ENCODE measurements at places on chromosomes 13 and 19.
A peak's percentile ranks its signal among the peaks of the same experiment; 100 is the strongest.

- DNase-seq = no peak
Measured at GRCh38 chr19:4456476-4456842, 1.1 kb downstream of the UBXN6 start.

DNA sequence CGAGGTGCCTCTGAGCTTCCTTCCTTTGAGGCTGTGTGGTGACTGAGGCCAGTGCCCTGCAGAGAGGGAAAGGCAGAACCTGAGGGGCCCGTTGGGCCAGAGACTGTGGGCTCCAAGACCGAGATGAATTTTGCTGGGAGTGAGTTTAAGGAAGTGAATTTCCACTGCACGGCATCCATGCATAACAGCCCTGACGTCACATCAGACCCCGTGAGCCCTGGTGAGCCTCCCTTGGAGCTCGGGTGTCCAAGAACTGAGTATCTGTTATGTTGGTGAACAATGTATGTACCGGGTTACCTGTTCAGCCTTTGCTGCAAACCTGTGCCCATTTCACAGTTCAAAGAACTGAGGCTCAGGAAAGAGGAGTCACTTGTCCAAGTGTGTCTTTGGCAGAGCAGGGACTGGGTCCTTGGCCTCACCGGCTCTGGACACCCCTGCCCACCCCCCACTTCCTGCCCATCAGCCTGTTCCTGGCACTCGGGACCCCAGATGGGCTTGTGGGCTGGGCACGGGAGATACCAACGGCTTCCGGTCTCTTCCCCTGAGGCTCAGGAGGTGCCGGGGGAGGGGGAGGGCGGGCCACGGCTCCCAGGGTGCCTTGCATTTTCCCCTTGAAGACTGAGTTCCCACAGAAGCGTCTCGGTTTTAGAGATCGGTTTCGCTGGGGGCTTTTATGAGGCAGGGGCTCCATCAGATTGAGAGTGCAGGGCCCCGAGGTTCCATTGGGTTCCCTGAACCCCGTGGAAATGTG, 33.7 kb downstream of the NFILZ start:
- no peak for DNase-seq

GRCh38 chr19:55494172-55494761, 6.0 kb downstream of the SSC5D start:
- no peak for DNase-seq

DNA sequence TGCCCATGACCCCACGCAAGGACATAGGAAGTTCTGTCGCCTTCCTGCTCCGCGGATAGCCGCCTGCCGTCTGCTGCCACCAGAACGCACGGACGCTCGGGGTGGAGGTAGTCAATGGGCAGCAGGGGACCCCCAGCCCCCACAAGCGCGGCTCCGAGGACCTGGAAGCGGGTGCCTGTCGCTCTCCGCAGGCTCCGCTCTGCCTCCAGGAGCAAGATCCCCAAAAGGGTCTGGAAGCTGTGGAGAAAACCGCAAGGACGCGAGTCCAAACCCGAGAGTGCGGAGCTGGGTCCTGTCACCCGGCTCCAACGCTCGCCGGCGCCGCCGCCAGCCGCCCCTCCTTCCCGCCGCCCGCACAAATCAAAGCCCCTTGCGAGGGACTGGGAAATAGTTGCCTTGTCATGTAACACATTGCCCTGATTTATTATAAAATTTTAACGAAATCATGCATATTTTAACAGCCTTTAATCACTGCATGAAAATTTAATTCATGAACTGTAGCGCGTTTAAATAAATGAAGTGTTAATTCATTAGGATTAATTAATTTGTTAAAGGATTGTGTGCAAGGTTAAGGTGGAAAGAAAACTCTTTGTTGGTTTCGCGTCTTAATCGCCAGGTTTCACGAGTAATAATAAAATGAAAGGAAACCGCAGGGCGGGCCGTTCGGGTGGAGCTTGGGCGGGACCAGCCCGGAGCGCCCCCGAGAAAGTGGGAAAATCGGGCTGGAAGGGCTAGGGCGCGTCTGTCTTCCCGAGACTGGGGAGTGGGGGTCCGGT, 5.5 kb upstream of the POU4F1 start:
- DNase-seq = no peak

DNA sequence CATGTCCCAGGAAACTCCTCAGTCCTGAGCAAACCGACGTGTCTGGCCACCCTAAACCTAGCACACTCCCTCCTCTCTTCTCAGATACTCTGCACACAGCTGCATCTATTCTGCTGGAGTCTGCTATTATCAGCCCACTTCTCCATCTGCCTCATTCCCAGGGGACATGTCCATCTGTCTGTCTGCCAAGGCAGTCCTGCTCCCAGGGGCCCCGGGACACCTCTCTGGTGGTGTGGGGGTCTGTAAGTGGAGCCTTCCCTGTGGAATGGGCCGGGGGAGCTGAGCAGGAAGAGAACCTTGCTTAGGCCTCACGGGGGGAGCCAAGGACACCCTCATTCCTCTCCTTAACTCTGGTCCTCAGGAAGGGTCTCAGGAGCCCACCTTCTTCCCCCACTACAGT, 72.7 kb downstream of the ERICH6B start:
- no peak for DNase-seq

GRCh38 chr19:47353307-47353712, 4.2 kb downstream of the DHX34 start:
- no peak for DNase-seq

GRCh38 chr13:42883771-42884467, 102.5 kb downstream of the FAM216B start:
- no peak for DNase-seq

DNA sequence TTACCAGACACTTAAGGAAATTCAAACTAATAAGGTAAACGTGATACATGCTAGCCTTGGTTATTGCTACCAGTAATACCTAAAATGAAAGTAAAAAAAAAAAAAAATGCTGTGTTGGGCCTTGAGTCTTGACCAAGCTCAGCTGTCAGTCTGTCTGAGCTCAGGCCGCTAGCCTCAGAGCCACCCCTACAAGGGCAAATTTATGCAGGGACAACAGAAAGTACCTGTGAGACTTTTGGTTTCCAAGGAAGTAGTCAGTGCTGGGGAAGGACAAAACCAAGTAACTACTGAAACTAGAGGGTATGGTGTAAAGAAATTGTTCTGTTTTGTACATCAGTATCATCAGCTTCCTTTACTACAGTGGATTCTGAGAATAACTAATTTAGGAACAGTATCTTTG, 134.3 kb upstream of the SLITRK5 start:
- DNase-seq = no peak

GRCh38 chr13:26477681-26478080, 79.8 kb upstream of the WASF3 start:
- DNase-seq = no peak

DNA sequence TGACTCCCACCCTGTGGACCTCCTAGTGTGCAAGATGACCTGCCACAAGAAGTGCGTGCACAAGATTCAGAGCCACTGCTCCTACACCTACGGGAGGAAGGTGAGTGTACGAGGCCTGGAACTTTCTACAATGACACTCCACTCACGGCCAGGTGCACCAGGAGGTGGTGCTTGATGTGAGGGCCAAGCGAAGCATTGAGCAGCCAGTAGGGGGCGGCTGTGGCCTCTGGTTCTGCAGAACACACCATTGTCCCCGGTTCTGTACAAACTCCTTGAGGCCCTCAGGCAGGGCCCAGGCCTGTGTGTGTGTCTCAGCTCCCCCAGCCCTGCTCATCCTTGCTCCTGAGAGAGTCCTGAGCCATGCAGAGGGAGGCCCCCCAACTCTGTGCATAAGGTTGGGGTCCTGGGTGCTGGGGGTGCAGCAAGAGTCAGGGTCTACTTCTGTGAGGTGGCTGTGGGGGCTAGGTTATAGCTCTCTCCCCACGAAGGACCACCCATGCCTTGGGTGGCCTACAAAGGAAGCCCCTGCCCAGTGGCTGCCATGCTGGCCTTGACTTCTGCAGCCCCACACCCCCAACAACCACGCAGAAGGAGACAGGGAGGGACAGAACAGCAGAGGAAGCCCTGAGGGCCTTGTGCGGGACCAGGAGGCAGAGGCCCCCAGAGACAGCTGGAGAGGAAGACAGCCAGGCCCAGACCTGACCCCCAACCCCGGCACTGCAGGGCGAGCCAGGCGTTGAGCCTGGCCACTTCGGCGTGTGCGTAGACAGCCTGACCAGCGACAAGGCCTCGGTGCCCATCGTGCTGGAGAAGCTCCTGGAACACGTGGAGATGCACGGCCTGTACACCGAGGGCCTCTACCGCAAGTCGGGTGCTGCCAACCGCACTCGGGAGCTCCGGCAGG, 9.7 kb upstream of the USE1 start:
- peak; percentile 58 for DNase-seq

DNA sequence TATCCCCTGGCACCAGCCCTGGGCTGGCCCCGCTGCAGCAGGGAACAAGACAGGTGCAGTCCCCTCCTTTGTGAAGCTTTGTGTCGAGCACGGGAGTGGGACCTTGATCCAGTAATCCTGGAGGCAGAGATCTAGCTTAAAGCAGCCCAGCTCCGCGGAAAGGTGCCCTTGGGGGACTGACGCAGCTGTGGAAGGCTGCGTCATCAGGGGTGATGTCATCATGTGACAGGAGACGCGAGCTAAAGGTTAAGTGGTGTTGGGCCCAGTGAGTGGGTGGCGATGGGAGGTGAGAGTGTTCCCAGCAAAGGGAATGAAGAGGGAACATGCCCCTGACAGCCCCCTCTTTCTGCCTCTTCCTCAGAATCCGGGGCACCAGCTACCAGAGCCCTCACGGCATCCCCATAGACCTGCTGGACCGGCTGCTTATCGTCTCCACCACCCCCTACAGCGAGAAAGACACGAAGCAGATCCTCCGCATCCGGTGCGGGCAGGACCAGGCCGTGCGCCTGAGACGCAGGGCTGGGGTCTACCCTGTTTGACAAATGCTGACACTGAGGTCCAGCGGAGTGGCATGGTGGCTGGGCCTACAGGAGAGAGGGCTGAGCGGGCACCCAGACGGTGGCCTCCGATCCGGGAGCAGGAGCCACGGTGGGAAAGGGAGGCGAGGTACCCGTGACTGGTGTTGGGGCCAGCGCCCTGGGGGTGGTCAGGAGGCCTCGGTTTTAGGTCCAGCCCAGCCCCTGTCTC, 2.6 kb downstream of the LHB start:
- no peak for DNase-seq

DNA sequence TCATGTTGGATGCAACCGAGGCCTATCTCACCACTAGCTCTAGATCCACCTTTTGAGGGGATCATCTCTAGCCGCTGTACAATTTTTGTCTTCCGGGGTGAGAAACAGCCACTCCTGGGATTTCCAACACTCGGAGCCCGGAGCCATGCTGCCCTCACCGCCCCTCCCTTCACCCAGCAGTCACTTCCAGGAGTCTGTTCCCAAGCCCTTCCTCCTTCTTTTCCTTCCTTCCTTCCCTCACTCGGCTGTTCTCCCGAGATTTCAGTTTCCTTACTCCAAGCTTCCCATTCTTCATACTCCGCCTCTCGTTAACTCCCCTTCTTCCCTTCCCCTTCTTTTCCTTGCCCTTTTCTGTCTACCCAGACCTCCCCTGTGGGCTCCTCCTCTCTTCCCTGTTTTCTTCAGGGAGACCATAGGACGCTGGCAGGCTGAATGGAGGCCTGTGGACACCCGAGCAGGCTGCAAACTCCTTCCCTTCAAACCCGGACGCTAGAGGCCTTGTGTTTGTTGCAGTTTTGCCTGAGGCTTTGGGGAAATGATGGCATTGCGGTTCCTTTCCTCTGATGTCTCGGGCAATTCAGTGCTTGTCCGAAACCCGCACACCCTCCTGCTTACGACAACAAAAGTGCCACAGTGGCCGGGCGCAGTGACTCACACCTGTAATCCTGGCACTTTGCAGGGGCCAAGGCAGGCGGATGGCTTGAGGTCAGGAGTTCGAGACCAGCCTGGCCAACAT, 96.0 kb downstream of the CAB39L start:
- DNase-seq = no peak

DNA sequence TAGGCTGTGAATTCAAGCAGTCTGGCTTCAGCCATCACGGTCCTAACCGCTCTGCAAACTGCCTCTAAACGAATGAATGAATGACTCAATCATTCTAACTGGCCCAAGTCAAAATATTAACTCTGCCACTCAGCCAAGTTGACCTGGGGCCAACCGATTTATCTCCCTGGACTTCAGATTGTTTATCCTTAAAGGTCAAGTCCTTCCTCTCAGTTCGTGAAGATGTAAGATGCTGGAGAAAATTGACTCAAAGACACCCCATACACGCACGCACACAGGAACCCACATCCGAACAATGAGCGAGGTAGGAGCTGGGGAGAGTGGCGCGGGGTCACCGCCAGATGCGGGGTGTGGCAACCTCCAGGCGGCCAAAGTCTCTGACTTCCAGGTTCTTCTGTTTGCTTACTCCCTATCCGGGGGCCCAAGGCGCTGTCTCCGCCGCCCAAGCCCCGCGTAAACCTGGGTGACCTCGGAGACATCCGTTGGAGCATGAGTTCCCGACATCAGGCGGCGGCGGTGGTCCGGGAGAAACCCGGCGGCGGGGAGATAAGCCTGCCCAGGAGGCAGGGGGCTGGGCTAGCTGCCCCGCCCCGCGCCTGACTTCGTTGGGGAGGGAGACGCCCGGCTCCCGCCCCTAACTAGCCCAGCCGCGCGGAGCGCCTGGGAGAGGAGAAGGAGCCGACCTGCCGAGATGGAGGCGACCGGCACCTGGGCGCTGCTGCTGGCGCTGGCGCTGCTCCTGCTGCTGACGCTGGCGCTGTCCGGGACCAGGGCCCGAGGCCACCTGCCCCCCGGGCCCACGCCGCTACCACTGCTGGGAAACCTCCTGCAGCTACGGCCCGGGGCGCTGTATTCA, at the start of gene CYP2S1:
CYP2S1 (plus strand) TSS at position 646 of the 856 bp plus-strand sequence; CDS start at position 692, 46 bp downstream.
- no peak for DNase-seq

DNA sequence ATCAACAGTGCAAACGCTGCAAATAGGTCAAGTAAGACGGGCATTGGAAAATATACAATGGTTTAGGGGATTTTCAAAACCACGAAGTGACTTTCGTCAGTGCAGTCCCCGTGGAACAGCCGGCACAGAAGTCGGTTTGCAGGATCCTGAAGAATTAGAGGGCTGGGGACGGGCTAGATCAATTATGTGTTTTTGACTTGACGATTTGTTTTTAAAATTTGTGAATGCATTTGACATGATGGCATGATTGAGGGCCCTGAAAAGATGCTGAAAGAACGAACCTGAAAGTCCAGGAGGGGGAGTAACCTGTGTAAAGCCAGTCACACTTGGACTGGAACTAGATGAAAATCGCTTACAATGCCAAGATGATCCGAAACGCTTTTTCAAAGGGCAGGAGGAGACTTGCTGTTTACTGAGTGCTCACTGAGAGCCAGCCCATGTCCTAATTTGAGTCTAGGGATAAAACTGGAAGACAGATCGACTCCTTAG, 8.9 kb upstream of the DGKH start:
- DNase-seq = no peak

DNA sequence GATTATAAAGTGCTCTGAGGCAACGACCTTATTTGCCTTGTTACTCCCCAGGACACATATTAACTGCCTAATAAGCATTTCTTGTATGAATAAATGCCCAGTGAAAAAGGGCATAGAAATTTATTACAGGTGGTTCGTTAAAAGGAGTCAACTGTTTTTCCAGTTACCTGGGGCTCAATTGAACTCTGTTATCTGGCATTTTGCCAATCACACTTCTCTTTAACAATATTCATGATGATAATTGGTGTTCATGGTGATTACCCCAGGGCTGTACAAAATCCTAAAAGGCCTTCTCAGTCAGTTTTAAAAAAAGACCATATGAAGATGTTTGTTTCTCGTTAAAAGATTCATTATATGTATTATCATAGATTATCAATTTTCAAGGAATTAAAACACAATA, 57.1 kb downstream of the KL start:
- DNase-seq = no peak
